ENCODE measurements at places on chromosomes 12 and 14.

DNA sequence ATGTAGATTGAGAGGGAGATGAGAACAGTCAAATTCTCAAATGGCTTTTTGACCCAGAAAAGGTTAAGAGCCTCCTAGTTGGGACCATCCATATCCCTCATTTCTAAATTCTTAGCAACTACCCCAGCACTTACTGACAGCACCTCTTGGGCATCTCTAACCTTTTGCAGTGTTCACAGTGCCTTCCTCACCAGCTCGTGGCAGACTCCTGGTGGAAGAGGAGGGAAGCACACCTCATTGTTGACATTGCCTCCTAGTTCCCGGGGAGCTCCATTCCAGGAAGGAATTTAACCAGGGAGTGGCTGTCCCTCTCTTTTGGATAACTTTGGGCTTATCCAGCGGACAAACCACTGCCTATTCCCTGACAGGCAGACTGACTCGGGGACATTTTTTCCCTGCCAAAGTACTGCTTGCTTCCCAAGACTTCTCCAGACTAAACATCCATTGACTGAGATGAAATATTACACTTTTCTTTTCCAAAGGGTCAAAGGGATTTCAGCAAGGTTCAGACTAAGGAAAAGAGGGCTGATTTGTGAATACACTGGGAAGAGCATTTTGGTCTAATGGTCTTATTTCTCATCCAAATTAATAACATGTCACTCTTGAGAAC is 9.0 kb upstream of the OR6J1 start:
- peak; percentile 83 for DNase-seq

DNA sequence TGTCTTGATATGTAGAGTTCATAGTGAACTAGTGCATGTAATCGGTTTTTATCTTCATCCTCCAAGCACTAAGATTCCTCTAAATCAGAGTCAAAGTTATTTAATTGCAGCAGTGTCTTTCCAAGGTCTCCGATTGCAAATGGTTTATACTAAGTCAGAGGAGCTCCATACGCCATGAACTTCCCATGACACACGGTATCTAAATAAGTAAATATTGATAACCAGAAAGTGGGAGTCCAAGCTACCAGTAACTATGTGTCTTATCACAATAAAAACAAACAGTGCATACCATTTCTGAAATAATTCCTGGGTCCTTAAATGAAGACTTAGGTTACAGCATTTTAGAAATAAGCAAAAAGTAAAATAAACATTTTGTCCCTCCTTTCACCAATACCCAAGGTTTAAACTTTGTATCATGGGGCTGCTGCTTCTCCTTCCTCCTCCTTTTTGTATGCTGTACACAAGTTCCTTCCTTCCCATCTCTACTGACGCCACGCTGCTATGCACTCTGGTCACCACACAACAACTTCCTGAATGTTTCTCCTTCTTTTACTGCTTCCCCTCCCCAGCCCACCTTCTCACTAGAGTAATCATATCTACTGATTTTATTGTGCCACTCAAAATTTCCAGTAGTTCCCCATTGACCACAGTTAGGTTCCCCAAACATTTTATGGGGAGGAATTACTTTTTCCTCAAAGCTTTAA is 10.7 kb downstream of the NR1H4 start:
- DNase-seq, result no peak

DNA sequence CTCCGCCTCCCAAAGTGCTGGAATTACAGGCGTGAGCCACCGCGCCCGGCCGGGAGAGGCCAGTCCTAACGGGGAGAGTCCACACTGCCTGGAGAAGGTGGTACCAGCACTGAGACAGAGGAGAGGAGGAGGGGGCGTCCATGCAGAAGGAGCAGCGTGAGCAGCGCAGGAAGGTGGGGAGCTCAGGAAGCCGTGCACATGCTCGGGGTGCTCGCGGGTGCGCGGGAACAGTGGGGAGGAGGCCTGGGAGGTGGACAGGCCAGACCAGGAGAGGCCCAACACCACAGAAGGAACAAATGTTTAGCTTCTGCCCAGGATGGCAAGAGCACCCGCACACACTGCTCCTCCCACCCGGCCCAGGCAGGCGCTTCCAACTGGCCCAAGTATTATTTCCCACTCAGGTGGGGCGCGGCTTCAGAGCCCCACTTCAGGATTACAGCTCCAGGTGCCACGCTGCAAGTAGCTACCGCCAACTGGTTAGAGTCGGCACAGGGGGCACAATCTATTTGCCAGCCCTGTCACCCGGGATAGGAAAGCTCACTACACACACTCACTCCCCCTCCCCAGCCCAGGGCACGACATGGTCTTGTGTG is 80.8 kb upstream of the BCL11B start:
- DNase-seq, result no peak

DNA sequence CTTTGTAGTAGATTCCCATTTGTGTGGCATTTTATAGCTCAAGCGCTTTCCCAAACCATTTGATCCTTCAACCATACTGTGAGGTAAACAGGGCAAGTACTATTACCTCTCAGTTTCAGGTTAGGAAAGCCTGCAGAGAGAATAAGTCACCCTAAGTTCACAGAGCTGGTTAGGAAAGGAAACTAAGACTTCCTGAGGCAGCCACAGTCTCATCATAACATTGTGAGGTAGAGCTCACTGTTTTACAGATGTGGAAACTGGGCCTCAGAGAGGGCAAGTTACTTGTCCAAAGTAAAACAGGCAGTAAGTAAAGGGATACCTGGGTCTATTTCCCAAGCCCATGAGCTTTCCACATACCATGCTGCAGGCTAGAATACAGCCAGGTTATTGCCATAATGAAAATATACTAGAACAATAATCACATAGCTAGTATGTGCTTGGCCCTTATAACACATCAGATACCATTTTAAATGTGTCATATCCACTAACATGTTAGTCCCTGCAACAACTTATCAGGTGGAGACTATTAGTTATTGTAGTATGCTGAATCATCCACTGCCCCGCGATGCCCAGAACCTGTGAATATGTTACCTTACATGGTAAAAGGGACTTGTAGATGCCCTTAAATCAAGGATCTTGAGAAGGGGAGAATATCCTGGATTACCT is 150.9 kb upstream of the GRIP1 start:
- DNase-seq, result peak; percentile 82

DNA sequence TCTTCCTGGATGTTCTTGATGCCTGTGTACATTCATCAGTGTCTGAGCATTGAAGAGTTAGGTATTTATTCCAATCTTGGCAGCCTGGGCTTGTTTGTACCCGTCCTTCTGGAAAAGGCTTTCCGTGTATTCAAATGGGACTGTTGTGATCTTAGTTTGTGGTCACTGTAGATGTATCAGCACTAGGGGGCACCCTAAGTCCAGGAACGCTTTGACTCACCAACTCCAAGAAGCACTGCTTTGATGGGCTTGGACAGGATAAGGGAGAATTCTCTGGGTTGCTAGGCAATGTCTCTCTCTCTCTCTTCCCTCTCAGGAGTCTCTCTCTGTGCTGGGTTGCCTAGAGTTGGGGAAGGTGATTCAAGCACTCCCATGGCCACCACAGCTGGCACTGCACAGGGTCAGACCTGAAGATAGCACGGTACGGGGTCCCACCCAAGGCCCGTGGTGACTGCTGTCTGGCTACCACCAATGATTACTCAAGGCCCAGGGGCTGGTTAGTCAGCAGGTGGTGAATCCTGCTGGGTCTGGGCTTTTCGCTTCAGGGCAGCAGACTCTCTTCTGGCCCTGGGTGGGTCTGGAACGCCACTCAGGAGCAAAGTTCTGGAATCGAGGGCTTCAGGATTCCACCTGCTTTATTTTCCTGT is 211.1 kb upstream of the RGS6 start:
- DNase-seq, result peak; percentile 97

GRCh38 chr12:123027726-123028445 is 47.4 kb downstream of the ARL6IP4 start:
- no peak for DNase-seq

GRCh38 chr14:100670753-100671049 is 56.0 kb upstream of the DLK1 start:
- no peak for DNase-seq

DNA sequence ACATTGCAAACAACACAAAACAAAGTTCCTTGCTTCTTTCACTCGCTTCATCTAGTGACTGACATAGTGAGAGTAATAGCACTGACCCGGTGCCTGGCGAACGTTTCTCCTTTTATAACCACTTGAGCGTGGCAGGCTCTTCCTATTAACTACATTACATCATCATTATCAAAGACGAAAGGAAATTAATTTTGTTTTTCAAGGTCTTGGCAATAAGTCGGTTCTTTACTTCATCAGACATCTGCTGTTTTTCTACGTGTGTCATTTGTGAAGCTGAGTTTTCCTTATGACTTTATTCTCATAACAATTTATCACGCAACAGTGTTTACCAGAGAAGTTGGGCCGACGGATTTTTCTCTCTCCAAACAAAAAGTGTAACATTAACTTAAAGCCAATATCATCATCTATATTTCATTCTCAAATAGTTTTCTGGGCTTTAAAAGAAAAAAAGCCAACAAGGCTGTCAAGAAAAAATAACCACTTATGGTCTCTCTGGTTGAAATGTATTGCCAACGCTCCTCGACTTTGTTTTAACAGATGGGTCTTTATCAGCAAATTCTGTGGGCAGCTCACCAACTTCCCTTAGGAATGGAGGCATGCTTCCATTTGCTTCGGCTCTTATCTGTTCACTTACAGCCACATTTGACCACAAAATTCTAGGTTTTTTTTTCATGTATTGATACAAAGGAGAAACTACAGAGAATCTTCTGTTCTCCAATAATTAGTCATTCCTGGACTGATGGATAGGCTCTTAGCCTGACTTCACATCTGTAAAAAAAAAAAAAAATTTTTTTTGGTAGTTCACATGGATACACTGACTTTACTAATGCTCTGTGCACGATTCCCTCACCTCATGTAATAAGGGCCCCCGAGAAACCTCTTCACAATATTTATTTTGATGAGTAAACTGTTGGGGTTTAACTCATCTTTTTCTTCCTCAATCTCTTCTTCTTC is 97.1 kb upstream of the CDKN3 start:
- no peak for DNase-seq

- DNase-seq, result no peak
Observed at GRCh38 chr14:34171431-34172172, 220.7 kb upstream of the EGLN3 start.

DNA sequence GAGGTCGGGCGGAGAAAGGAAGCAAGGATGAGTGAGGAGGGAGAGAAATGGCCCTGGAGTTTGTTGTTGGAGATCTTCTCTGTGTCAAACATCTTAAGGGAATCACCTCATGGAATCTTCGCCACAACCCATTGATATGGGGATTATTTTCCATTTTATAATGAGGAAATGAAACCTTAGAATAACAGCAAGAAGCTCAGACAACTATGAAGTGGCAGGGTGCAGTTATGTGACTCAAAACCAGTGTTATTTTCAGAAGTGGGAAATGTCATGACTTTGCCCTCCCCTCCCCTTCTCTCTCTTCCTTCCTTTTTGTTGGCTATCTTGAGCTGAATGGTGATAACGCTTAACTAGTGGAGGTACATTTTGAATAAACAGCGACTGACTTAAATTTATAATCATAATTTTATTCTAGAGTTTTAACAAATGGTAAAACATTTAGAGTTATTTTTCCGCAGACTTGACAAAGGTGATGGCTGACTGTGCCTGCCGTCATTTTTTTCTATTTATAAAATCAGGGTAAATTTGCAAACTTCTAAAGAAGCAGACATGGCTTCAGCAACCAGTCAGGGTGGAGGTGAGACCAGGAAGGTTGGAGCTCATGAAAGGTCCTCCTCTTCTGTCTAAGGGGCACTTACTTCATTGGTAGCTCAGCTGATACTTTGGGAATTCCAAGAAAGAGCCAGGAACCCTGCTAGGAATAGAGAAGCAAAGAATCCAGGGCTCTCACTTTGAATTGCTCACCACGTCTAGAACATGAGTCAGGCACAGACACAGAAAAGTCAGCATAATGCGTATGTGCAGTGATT is 232.4 kb downstream of the RGS6 start:
- DNase-seq, result no peak

DNA sequence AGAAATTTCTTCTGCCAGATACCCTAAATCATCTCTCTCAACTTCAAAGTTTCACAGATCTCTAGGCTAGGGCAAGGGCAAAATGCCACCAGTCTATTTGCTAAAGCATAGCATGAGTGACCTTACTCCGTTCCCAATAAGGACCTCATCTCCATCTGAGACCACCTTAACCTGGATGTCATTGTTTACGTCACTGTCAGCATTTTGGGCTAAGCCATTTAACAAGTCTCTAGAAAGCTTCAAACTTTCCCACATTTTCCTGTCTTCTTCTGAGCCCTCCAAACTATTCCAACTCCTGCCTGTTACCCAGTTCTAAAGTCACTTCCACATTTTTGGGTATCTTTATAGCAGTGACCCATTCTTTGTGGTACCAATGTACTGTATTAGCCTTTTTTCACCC is 259.2 kb upstream of the KITLG start:
- no peak for DNase-seq

- DNase-seq, result no peak
Observed at GRCh38 chr12:67758119-67758518, 109.6 kb downstream of the DYRK2 start.

- DNase-seq, result no peak
Observed at GRCh38 chr12:109726511-109727038, 12.9 kb downstream of the FAM222A start.

DNA sequence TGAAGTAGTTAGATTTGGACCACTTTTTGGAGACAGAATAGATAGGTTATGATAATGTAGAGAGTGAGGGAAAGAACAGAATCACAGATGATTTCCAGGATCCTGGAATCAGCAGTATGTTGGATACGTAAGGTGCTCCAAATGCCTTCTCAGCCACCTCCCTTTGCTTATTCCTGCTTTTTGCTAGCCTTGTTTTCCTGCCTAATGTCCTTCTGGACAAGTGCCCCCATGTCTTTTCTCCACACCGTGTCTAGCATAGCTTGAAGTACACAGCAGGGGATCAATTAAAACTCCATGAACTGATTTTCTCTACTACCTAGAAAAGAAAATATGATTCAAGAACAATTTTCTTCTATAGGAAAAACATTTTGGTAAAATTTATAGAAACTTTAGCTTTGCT is 144.0 kb downstream of the SYT1 start:
- no peak for DNase-seq

DNA sequence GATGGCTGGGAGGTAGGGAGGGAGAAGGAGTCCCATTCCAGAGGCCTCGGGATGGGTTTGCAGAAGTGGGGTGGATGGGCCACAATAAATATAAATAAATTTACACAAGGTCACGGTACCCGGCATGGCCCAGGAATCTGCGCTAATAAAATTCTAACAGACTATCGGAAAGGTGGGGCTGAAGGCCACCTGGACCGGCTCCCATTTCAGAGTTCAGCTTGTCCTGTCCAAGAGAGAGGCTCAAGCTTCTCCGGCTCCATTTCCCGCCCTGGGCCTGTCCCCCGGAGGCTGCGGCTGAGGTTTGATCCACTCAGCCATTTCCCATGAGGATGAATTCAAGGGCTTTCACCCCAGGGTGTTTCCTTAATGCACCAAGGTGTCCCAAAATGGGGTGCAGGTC is 30.2 kb downstream of the FOXN4 start:
- DNase-seq, result no peak

GRCh38 chr14:35362450-35362849 is 42.1 kb downstream of the NFKBIA start:
- DNase-seq, result no peak

- peak; percentile 81 for DNase-seq
Observed at GRCh38 chr12:67881565-67881964, 107.7 kb upstream of the IFNG-AS1 start.

- no peak for DNase-seq
Observed at GRCh38 chr12:119341020-119341419, 6.5 kb downstream of the CCDC60 start.

- no peak for DNase-seq
Observed at GRCh38 chr12:75630091-75630490, 118.7 kb upstream of the KRR1 start.

Measured in epithelial cell of esophagus (primary cell).